Ascending aorta (tissue), 2 donors: ENCODE measurements at places on chromosomes 6 and 20.

GRCh38 chr6:107811591-107812218 lies 12.4 kb downstream of the SCML4 start:
- no peak for DNase-seq

GRCh38 chr6:24963339-24963738 lies 27.6 kb upstream of the RIPOR2 start:
- DNase-seq, result no peak

- no peak for DNase-seq
Observed at GRCh38 chr6:22251348-22251747, 45.5 kb downstream of the PRL start.

- DNase-seq, result peak; percentile 83
Observed at GRCh38 chr20:49484180-49485140, 2.0 kb upstream of the KCNB1 start.

DNA sequence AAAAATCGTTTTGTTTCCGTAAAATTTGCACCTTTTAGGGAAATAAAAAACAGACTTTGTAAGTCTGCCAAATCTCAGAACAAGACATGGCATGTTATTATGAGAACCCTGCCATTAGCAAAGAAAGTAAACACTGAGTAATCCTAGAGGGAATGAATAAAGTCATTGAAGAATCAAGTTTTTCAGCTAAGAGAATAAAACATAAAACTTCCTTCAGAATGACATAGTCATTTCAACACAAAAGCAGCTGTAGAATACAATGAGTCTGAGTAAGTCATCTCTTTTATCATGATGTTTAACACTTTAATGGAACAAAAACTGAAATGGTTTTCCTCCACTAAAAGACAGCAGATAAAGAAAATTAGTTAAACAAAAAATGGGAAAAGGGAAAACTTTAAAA lies 10.3 kb upstream of the DST start:
- DNase-seq, result no peak

GRCh38 chr6:139584599-139584998 lies 210.2 kb upstream of the CITED2 start:
- no peak for DNase-seq

DNA sequence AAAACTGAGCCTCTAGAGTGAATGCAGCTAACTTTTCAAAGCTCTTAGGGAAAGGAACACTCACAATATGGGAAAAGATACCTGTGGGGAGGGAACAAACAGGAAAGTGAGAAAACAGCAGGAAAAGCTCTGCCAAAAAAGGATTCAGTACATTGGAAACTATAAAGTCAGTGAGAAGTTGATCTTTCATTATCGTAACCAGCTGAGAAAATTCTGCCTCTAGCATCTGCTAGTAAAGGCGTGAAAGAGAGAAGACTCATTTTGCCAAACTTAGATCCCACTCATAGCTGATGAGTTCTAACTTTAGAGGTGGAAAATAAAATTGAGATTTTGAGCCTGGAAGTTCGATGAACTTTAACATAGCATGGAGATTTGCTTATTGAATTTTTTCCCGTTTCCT lies 321.8 kb upstream of the RNF217 start:
- DNase-seq, result no peak

GRCh38 chr6:2843138-2843740 lies 1.6 kb upstream of the SERPINB1 start:
- no peak for DNase-seq

- peak; percentile 52 for DNase-seq
Observed at GRCh38 chr6:170125456-170126300, 165.2 kb downstream of the DLL1 start.

DNA sequence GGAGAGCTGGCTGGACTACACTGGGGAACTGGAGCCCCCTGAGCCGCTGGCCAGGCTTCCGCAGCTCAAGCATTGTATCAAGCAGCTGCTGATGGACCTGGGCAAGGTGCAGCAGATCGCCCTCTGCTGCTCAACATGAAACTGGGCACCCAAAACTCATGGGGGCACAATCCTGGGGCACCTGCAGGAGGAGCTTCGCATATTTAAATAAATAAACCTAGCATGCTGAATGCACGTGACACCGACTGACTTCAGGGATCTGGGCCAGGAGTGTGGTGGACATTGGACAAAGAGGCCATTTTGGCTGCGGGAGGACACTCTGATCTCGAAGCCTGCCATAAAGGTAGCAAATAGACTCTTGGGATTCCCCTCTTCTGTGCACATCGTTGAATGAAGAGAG lies 6.8 kb downstream of the SCAND1 start:
- DNase-seq, result no peak

- DNase-seq, result no peak
Observed at GRCh38 chr20:14785065-14785743, 447.8 kb upstream of the FLRT3 start.

DNA sequence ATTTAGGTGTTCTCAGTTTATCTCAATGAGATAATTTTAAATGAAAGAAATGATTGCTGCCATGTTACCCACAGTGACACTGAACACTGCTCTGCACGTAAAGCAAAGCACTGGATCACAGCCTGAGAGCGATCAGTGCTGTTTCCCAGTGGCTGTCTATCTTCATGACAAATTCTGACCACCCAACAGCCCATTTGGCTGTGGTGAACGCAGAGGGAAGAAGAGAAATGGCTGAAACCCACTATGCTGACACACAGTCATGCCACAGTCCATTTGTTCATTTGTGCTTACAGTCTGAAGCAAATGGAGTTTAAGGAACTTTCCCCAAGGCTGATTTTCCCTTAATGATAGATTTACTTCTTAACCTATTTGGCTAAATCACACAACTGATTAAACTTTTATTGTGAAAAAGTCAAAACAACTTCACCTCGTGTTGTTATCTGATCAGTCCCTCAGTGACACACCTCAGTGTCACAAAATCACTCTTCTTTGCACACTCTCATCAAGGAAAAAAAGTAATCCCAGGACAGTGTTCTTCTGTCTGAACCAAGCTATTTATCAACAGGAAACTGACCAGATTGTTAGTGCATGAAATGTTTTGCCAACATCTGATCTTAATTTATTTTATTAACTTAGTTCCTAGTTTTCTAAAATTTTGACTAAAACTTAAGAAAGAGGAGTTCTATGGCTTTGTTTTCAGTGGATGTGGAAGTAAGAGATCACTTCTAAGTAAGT lies 225.1 kb downstream of the TBX18 start:
- DNase-seq, result no peak

DNA sequence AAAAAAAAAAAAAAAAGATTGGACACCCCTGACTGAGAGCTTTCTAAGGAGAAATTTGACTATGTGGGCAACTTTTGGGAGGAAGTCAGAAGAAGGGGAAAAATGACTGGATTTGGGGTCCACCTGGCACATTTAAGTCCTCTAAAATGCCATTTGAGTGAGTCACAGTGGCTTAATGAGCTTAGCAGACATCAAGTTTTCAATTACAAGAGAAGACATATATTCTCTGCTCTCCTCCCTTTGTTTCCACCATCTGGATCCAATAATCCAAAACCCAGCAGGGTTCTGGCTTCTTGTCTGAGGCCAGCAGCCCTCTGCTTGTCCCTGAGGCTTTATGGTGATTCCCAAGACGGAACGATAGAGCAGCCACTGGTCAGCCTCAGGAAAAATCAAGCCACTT lies 6.9 kb downstream of the PI3 start:
- no peak for DNase-seq

- no peak for DNase-seq
Observed at GRCh38 chr6:158499601-158500000, 60.3 kb upstream of the TMEM181 start.

DNA sequence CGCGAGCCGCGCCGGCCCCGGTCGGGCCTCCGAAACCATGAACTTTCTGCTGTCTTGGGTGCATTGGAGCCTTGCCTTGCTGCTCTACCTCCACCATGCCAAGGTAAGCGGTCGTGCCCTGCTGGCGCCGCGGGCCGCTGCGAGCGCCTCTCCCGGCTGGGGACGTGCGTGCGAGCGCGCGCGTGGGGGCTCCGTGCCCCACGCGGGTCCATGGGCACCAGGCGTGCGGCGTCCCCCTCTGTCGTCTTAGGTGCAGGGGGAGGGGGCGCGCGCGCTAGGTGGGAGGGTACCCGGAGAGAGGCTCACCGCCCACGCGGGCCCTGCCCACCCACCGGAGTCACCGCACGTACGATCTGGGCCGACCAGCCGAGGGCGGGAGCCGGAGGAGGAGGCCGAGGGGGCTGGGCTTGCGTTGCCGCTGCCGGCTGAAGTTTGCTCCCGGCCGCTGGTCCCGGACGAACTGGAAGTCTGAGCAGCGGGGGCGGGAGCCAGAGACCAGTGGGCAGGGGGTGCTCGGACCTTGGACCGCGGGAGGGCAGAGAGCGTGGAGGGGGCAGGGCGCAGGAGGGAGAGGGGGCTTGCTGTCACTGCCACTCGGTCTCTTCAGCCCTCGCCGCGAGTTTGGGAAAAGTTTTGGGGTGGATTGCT lies 1.3 kb downstream of the VEGFA start:
- DNase-seq, result no peak

GRCh38 chr6:127998985-127999384 lies 98.1 kb upstream of the THEMIS start:
- no peak for DNase-seq

DNA sequence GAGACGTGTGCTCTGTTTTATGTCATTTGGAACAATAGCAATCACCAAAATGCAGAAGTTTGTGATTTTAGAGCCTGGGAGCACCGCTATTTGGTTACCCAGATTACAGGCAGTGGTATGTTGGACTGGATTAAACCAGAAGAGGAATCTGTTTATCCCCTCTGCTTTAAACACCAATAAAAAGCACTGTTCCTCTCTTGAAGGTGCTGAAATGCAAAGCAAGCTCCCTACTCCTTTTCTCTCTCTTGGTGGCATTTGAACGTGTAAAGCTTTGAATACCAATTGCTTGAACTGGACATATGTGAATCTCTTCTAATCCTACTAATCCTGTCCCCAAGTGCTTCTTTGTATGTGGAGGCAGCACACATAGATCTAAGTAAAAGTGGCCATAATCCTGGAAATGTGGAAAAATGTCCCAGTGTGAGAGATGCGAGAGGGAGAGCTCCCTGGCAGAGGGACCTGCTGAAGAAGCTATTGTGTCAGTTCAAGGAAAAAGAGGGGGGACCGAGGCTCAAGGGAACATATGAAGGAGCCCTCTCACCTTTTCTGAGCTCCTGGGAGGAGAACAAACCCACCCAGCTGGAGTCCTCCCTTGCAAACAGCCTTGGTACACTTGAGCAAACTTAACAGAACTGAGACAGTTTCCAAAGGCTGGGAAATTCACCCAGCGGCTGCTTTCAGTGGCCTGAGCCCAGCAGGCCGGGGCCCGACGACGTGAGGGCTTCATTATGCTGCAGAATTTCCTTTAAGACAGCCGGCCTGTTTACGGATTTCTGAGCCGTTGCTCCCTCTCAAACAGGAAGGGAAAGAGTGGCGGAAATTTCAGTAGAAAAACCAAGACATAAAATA lies 18.8 kb upstream of the OLIG3 start:
- no peak for DNase-seq

DNA sequence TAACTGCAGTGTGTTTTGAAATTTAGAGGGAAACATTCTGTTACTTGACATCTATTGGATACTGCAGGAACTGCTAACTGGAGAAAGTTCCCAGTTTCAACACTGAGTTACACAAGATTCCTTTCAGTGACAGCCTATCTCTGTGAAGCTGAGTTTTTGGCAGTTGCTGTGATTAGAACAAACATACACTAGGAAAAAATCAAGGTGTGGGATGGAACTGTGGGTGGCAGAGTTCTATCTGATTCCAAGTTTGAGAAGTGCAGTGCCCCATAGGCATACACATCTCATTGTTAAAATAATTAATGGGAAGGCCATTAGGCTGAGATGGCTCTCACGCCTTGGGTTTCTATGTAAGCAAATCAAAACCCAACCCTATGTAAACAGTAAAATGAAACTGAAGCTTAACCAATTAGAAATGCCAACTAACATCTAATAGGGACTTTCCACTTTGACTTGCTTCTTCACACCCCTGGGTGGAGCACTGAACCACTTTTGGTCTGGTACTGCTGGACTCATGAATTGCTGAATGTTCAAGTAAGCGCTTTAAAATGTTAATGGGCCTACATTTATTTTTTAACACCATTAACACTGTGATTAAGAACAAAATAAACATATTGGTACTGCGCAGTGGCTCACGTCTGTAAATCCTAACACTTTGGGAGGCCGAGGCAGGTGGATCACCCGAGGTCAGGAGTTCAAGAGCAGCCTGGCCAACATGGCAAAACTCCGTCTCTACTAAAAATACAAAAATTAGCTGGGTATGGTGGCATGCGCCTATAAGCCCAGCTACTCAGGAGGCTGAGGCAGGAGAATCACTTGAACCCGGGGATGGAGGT lies 55.2 kb upstream of the TBC1D7 start:
- DNase-seq, result no peak

GRCh38 chr6:34039943-34040342 lies 105.9 kb downstream of the GRM4 start:
- DNase-seq, result no peak

DNA sequence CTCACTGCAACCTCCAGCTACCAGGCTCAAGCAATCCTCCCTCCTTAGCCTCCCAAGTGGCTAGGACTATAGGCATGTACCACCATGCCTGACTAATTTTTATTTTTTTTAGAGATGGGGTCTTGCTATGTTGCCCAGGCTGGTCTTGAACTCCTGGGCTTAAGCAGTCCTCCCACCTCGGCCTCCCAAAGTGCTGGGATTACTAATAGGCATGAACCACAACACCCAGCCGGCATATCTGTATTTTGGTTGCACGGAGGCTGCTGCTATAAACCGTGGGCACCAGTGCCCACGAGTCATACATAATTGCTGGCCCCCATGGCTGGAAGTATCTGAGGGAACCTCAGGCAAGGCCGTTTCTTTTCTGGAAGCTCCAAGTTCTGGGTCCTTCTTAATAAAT lies 18.3 kb upstream of the ADRM1 start:
- no peak for DNase-seq

GRCh38 chr20:9200620-9201019 lies 131.7 kb downstream of the PLCB4 start:
- DNase-seq, result no peak

GRCh38 chr6:42185597-42185996 lies 9.2 kb downstream of the GUCA1B start:
- DNase-seq, result no peak

GRCh38 chr20:34143951-34144350 lies 31.9 kb upstream of the EIF2S2 start:
- no peak for DNase-seq

- peak; percentile 82 for DNase-seq
Observed at GRCh38 chr20:63698739-63699465, 2.5 kb downstream of the TNFRSF6B start.

DNA sequence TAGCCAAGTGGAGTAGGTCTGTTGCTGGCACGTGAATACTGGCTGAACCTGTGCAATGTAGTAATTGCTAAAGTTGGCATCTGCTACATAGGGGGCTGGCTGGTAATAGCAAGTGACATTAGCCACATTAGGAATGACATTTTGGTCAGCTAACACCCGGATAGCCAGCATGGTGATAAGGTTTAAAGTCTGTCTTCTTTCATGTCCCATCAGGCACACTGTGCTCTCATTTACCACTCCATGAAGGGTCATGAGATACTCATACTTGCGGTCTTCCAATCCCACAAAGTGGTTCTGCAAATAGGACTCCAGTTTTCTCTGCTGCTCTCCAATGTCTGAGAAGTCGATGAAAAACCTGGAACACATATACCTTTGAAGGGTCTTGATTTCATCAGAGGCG lies 2.8 kb downstream of the TENT5A start:
- no peak for DNase-seq

- DNase-seq, result no peak
Observed at GRCh38 chr6:168132531-168133167, 53.6 kb upstream of the FRMD1 start.
